ENCODE measurements at places on chromosomes 6 and 20.

DNA sequence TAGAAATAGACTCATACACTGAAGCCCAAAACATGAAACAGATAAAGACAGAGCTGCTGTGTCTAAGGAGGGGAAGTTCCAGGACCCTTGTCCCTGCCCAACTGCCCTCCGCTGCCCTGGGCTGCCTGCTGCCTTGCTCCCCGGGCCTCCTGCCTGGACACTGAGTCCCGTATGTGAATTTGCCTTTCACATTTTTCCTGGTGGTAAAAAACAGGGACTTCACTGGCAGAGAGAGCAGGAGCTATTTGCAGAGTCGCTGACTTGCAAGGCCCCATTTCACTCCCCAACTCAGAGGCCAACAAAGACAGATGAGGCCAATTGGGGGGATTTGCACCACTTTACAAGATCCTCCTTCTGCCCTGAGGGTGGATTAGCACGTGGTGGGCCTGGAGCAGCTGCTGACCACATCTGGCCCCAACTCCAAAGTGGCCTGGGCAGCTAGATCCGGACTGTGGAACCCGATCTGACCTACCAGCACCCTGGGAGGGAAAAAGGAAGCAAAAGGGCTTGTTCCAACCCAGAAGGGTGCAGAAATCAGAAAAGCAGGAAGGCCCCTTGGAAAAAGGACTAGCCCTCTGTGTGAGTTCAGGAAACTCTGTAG is 61.4 kb downstream of the NOL4L start:
- no peak for DNase-seq

DNA sequence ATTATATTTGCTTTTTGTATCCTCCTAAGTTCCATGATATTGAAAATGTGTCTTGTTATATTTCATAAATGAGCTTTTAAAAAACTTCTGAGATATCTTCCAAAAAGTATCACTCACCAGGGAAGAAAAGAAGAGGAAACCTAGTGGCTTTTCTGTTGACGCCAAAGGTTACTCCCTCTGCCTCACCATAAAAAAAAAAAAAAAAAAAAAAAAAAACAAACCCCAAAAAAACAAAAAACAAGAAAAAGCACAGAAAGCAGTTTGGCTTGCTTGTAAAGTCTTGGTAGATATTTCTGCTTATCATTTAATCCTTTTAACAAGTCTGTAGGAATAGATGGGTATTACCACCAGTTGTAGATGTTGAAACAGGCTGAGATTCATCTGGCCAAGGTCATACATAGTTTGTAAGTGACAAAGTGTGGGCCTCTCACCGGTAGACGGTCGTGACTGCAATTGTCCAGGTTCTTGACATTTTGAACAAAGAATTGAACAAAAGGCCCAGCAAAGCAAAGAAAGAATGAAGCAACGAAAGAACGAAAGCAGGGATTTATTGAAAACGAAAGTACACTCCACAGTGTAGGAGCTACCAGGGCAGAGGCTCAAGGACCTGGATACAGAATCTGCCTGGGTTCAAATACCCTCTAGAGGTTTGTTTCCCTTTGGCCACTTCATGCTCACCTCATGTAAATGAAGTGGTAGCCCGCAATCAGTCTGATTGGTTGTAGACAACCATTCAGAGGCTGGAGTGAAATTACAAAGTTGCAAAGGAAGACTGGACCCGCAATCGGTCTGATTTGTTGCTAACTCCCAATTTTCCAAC is 11.6 kb upstream of the ELOVL5 start:
- no peak for DNase-seq

DNA sequence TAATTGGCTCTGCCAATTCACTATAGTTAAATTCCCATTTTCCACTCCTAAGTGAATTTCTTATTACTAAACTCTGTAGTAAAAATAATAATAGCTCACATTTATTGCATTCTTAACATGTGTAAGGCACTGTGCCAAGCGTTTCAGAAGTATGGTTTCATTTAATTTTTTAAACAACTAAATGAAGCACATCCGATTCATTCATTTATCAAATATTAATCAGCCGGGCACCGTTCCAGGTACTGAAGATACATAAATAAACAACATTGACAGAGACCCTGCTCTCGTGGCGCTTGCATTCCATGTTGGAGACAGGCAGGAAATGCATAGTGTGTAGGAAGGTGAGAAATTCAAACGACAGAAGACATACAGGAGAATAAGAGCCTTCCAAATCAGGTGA is 423.2 kb upstream of the JARID2 start:
- no peak for DNase-seq

GRCh38 chr6:93859971-93860370 is 440.6 kb upstream of the EPHA7 start:
- no peak for DNase-seq

- peak; percentile 33 for DNase-seq
These were observed 49.2 kb upstream of the CST5 start for GRCh38 chr20:23928788-23929187.

GRCh38 chr6:136751522-136751956 is 40.7 kb downstream of the MAP3K5 start:
- no peak for DNase-seq

DNA sequence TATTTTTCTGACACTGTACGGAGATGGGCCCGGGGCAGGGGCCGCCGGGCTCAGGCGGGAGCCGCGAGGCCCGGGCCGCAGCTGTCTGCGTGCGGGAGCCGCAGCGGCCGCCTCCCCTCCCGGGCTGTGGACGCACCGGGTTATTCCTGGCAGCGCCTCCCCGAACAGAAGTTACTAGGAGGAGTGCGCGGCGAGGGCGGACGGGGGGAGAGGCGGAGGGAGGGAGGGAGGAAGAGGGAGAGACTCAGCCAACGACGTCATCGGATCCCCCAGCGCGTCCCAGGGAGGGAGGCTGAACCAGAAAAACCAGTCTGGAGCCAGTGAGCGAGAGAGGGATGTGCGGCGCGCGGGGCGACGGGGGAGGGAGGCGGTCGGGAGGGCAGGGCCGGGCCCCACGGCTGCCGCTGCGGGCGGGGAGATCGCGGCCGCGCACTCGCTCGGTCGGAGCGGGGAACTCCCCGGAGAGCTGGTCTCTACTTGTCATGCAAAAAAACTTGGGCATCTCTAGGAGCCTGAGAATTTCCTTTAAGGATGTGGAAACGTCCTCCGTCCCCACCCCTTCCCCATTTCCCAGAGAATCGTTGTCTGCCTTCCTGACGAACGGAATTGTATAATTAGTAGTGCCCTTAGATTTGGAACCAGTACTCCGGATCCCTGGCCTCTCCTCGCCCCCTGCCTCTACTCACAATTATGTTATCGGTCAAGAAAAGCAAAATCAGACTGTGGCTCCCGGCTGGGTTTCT is 1.4 kb upstream of the HIVEP2 start:
- peak; percentile 88 for DNase-seq

- DNase-seq: no peak
These were observed 74.5 kb upstream of the FAM8A1 start for GRCh38 chr6:17525637-17526036.

- no peak for DNase-seq
These were observed 63.2 kb upstream of the BMP2 start for GRCh38 chr20:6704132-6704861.

- no peak for DNase-seq
These were observed 339.9 kb upstream of the RNF217 start for GRCh38 chr6:124622351-124622750.

DNA sequence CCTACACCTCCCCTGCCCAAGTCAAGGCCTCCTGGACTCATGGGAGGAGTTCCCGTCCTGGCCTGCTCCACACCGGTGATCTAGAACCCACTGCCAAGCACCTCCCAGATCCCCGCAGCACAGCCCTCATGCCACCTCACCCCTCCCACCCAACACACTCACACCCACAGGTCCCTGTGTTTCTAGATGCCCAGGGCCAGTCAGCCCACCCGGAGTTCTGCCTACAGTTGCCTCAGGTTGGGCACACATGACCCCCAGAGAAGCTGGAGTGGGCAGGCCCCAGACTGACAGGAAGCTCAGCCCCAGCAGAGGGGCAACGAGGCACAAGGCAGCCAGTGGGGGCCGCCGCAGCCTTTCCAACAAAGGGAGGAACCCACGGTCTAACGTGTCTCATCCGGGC is 29.6 kb downstream of the RRBP1 start:
- no peak for DNase-seq

DNA sequence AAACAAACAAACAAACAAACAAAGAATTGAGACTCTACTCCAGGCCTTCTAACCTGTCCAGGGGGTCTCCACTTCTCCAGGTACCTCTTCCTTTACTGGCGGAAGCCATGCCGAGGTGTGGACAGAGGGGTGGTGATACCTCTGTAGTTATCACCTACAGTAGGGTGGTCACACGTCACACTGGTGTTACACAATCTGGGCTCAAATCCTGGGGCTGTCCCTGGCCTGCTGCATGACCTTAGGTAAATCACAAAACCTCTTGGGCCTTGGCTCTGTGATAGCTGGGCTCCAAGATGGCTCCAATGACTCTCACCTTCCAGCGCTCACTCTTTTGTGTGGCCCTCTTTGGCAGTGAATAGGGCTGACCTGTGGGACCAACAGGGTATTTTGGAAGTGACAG is 76.8 kb upstream of the ZNFX1 start:
- DNase-seq: no peak

GRCh38 chr6:151108548-151108947 is 131.2 kb upstream of the AKAP12 start:
- DNase-seq: no peak

DNA sequence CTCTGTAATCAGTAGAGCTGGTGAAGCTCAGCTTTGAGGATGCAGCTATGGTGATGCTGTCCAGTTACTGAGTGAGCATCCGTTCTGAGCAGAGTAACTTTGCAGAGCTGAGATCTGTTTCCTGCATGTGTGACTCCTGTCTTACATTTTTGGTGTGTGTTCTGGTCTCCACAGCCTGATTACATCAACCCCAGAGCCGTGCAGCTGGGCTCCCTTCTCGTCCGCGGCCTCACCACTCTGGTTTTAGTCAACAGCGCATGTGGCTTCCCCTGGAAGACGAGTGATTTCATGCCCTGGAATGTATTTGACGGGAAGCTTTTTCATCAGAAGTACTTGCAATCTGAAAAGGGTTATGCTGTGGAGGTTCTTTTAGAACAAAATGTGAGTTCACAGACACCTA is 81.6 kb downstream of the FAM120B start:
- no peak for DNase-seq
